ENCODE measurements at places on chromosomes 5 and 9.

DNA sequence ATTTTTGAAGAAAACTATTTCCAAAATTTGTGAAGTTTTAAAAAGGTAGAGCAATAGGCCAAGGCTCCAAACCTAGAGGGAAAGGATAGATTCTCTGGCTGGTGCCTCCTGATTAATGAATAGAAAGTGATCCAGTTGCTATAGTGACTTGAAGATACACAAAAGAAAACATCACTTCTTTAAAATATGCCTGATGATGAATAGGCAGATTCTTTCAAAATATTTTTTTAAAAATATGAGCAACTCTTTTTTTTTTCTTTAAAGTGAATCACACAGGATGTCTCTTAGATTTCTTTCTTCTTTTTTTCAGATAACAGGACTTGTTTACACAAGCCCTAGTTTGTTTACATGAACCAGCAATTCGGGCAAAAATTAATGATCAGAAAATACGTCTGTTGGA, 124.4 kb downstream of the RFK start:
- no peak for DNase-seq

GRCh38 chr5:125503946-125504345, 757.5 kb upstream of the ZNF608 start:
- no peak for DNase-seq

DNA sequence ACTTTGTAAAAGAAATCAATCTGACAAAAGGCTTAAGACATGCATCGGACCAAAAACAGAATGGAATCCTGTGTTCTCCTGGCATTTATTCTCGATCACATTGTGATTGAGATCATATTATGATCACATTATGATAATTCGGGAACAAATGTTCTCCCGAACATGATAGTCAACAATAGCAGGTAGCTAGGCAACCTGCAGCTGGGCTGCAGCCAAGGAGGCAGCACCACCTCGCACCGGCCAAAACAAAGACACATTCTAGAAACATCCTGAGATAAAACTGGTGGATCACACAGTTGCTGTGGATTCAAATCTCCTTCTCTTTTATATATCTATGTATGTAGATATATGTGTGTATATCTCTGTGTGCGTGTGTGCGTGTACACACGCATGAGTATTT, 480.6 kb upstream of the CYLC2 start:
- DNase-seq = no peak

- DNase-seq = no peak
These were observed 727 bp upstream of the ADRB2 start for GRCh38 chr5:148825716-148826052.

DNA sequence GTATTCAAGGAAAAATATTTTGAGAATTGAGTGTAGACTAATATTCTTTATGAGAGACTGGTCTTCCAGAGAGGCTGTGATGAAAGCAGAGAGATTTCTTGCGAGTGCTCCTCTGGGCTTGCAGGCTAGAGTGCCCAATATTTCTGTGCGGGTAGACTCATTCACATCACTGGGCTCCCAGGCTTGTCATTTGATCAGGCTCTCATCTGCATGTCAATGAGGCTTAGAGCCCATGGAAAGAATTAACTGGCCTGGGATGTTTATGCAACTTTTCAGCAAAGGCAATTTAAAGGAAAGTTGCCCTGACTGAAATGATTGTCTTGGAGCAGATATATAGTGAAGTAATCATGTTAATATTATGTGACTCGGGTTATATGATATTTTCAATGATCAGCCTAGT, 42.3 kb downstream of the SNCAIP start:
- DNase-seq = no peak

- DNase-seq = no peak
These were observed 25.3 kb downstream of the NSUN2 start for GRCh38 chr5:6607559-6607936.

- no peak for DNase-seq
These were observed 13.0 kb downstream of the LMAN2 start for GRCh38 chr5:177338251-177339106.

DNA sequence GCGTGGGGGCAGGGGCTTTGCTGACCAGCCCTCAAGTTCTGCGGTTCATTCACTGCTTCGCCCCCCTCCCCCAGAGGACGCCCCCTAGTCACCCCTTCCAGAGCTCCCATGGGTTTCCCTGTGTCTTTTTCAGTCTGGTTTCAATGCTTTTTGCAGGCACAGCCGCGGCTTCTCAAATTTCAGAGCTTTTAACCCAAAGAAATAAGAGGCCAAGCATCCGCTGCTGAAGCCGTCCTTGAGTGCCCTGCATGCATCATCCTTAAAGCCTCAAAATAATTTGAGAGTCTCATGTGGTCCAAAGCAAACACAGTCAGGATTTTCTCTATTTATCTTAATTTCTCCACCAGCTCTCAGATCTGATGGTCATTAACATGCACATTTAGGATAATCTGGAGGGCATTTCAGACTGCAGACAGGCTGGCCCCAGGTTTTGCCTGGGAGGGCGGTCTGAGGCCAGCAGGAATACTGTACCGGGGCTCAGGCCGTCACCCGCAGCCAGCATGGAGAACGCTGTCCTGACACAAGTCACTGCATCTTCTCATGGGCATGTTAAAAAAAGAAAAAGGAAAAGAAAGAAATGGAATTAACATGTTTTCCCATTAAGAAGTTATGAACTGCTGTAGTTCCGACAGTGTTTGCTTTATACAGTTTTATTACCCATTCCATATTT, 420.8 kb upstream of the IRX4 start:
- DNase-seq = no peak

DNA sequence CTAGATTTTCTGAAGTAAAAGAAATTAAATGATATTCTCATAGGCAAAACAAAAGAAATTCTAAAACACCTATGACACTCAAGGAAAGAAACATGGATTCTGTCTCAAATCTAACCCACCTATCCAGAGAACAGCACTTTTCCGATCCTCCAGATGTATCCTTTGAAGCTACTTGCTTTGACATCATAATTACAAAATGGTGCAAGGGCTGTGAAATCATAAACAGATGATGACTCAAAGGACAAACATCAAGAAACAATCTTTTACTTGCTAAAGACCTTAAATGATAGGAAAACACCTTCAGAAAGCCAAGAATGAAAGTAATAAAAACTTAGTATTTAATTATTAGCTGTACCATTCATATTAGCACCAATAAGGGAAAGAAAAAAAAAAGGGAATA, 202.6 kb downstream of the DENND1A start:
- no peak for DNase-seq

DNA sequence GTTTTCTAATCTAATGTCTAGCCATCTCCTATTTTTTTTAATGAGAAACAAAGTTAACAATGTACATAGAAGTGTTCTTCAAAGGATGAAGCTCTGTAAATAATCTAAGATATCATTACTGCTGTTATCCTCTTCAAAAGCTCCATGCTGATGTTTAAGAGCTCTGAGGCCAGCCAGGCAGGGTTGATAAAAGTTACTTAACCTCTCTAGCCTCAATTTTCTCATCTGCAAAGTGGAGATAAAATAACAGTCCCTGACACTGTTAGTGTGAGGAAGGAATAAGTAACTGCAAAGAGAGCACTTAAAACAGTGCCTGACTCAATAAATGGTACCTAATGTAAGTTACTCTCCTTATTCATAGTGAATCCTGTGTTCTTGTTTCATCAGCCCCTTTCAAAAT, 60.1 kb downstream of the LHFPL2 start:
- no peak for DNase-seq

DNA sequence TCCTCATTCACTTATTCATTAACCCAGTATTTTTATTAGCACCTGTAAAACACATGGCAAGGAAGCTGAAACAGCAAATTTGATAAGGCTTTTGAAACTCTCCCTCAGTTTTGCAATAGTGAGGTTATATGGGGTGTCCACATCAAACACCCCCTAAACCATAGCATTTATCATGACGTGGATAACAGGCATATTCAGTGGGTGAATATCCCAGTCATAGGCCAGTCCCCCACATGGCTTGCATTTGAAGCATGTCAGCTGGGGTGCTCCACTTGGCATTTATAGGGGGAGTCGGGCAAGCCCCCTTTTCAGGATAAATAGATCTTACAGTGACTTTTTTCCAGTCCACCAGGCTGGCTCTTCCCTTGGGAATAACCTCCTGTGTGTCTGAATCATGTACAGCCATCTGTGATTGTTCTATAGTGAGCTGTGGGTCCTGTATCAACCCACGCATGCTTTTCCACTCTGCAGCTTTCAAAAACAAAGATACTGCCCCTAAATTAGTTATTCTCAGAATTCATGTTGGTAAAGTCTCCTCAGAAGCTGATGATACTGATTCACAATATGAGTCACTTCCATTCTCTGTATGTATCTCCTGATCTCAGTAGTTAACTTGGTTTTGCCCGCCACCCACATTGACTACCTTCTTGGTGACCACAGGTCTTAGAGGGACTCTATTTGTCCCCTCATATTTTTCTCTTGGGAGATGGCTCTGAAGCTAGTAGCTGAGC, 84.4 kb upstream of the SPIN1 start:
- no peak for DNase-seq

DNA sequence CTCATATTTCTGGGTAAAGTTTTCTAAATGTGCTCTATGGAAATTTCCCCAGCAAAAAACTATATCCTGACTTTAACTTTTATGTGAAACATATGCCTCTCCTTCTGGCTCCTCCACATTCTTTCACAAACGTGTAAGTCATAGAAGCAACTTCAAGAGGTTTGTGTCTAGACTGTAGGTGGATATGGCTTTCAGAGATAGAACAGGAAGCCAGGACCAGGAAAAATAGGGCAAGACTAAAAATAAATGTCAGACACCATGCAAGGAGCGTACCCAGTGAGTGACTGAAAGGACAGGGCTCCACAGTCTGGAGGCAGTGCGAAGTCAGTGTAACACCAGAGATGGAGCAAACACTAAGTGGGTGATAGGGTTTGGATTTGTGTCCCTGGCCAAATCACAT, 240.7 kb downstream of the COX7C start:
- DNase-seq = no peak

DNA sequence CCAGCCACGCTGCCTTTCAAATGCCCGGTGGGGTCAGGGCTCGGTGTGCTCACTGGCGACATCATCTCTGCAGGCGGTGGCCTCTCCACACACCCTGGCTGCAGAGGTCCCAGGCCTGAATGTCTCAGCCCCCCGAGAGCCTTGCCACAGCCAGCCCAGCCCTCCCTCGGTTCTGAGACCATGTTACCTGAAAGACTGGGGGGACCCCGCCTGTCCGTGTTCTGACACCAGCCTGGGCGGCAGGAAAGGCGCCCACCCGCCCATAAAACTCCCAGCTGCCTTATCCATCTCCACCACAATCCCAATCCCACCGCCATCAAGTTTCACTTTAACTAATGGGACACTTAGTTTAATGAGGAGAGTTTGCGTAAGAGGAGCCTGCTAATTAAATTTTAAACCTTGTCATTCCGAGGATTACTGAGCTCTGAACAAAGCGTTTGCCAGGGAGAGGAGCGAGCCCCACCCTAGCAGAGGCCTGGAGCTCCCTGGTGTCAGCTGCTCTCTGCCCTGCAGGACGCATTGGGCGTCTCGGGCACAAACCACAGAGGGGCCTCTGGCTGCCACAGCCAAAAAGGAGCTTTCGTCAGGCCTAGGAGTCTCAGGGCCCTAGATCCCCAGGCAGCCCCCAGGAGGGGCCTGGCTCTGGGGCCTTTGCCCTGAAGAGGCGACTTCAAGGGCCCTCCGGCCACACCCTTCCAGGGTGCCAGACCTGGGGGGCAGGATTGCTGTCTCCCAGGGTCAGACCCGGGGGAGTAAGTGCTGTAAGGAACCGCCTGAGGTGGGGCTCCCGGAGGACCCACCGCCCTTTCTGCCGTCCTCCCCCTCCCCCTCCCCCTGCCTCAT, 15.3 kb downstream of the LHX3 start:
- DNase-seq = no peak

DNA sequence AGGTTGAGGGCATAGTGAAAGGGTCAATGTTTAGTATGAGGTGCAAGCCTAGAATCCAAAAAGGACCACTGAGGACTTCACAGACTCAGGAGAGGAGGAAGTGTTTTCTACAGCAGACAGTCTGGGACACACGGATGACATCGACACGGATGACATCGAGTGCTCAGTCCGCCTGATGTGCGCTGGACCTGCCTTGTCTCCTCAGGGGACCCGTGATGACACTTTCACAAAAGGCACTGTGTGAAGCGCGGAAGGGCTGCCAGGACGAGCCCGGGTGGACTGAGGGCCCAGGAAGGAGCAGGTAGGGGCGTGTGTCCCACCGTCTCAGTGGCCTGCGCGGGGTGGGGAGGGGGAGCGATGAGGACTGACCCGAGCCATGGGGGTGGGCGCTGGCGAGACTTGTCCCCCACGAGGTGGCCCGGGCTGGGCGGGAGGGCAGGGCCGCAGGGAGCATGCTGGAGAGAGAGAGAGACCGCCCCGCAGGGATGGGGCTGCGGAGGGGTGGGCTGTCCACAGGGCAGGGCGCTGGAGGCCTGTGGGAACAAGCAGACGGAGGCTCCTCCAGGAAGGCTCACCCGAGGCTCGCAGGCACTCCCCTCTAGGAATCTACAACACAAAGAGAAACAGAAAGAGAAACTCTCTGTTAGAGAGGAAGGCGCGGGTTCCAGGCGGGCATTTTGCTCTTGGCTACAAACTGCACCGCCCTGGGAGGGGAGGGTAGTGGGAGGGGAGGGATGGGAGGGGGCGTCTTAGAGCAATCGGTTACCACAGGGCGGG, 54.9 kb downstream of the USP20 start:
- DNase-seq = no peak

GRCh38 chr9:13758936-13759335, 479.4 kb upstream of the MPDZ start:
- DNase-seq = no peak

DNA sequence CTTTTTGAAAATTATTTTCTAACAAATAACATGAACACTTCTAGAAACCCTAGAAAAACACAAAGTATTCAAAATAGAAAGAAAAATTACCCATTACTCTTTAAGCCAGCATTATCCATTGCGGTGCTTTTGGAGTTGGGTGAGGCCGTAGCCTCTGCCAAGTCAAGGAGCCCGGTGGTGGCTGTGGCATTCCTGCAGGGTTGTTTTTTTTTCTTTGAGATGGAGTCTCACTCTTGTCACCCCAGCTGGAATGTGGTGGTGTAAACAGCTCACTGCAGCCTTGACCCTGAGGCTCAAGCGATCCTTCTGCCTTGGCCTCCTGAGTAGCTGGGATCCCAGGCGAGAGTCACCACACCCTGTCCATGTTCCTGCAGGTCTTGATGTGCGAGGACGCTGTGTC, 8.2 kb upstream of the AHRR start:
- DNase-seq = no peak

- no peak for DNase-seq
These were observed 222.4 kb downstream of the TSSK1B start for GRCh38 chr5:113212244-113212920.

DNA sequence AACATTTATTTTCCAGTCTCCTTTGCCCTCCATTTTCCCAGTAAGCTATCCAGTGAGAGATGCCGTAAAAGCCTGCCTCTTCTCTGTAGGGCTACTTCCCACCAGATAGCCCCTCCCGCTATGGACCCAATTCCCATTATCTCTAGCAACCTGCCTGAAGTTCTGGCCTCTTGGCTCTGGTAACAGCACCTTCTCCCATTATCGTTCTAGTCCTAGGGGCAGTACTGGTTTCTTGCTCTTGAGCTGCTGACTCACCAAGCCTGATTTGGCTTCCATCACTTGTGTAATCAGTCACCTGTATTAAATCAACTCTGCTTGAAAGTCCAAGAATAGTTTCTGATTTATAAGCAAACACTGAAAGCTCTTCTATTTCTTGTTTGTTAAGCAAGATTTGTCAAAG, 42.8 kb upstream of the PARP8 start:
- no peak for DNase-seq

All from iPS DF 6.9 (cell line).